Activated naive CD8-positive, alpha-beta T cell treated with anti-CD3 and anti-CD28 coated beads, Interleukin-2, amount 10 ng/mL, durations not matched to agents 7 days and 5 days (primary cell): ENCODE measurements at places on chromosomes 11 and 22. TPM values are rescaled to one million over a fixed set of nuclear protein-coding genes. Genes with fewer than 3 reads are reported as not detected.

The NPAS4 gene
- 0.67 TPM for total RNA-seq

The C11orf86 gene
- not detected for total RNA-seq

The CRYBA4 gene
- total RNA-seq: not detected

The NOX4 gene
- total RNA-seq: not detected

The CCDC81 gene
- total RNA-seq: 0.39 TPM

The FEN1 gene
- total RNA-seq: 87.1 TPM

The PDE3B gene
- total RNA-seq: 117 TPM

The MAP6 gene
- total RNA-seq: not detected

The PPP6R2 gene
- total RNA-seq: 86.8 TPM

The SCO2 gene
- total RNA-seq: 8.1 TPM

The SLC5A1 gene
- not detected for total RNA-seq

The APOL3 gene
- 159 TPM for total RNA-seq

The GNAZ gene
- 0.22 TPM for total RNA-seq

The NXPE2 gene
- not detected for total RNA-seq

The OR2AG2 gene
- total RNA-seq: not detected

The MYBPC3 gene
- total RNA-seq: not detected

The ZNF70 gene
- total RNA-seq: 3.8 TPM

The IGHMBP2 gene
- 29.7 TPM for total RNA-seq

The XKR3 gene
- not detected for total RNA-seq

The TMEM126A gene
- 27.2 TPM for total RNA-seq

The OR10G8 gene
- total RNA-seq: not detected

The MS4A6E gene
- total RNA-seq: not detected

The MTMR3 gene
- 40.8 TPM for total RNA-seq

The NXPE1 gene
- not detected for total RNA-seq

The TRPC6 gene
- not detected for total RNA-seq

The PRSS23 gene
- total RNA-seq: 0.17 TPM

The MPZL2 gene
- 9.2 TPM for total RNA-seq

The SPON1 gene
- 3.9 TPM for total RNA-seq

The PHRF1 gene
- 58.9 TPM for total RNA-seq

The NELL1 gene
- not detected for total RNA-seq

The CYTH4 gene
- 157 TPM for total RNA-seq

The APOC3 gene
- not detected for total RNA-seq

The NTM gene
- total RNA-seq: not detected

The OR51B4 gene
- total RNA-seq: not detected

The DBX1 gene
- not detected for total RNA-seq

The SWAP70 gene
- 9.4 TPM for total RNA-seq

The MIAT gene
- 190 TPM for total RNA-seq

The BRSK2 gene
- 0.37 TPM for total RNA-seq

The SHISAL1 gene
- total RNA-seq: not detected

The OR6T1 gene
- not detected for total RNA-seq

The GPR152 gene
- total RNA-seq: not detected

The NNMT gene
- not detected for total RNA-seq

The IGF2 gene
- not detected for total RNA-seq

The HOATZ gene
- total RNA-seq: not detected

The FGF4 gene
- not detected for total RNA-seq

The ABCG4 gene
- not detected for total RNA-seq

The OOSP4B gene
- not detected for total RNA-seq

The ANKK1 gene
- 1.9 TPM for total RNA-seq

The IL17REL gene
- not detected for total RNA-seq

The OR2AG1 gene
- not detected for total RNA-seq

The C11orf87 gene
- not detected for total RNA-seq

The WT1 gene
- not detected for total RNA-seq

The TRIM49D1 gene
- total RNA-seq: not detected

The UCP3 gene
- total RNA-seq: 4.0 TPM
